ENCODE measurements at places on chromosomes 13 and 19. TPM values are rescaled to one million over a fixed set of nuclear protein-coding genes. Genes with fewer than 3 reads are reported as not detected.

The CRX gene
- not detected for total RNA-seq

- no peaks in the 10 kb centered on the region for H3K4me1 ChIP-seq
- no peak overlapping the region for H3K27ac ChIP-seq
- H3K27me3 ChIP-seq = no peaks in the 10 kb centered on the region
- DNase-seq = no peak
- no peak overlapping the region for H3K4me3 ChIP-seq
- H3K36me3 ChIP-seq = no peaks in the 10 kb centered on the region
Measured at GRCh38 chr13:27375686-27376326, 48.6 kb upstream of the GTF3A start.

The ZNF554 gene
- 5.5 TPM for total RNA-seq

The NUDT15 gene
- 5.8 TPM for total RNA-seq

DNA sequence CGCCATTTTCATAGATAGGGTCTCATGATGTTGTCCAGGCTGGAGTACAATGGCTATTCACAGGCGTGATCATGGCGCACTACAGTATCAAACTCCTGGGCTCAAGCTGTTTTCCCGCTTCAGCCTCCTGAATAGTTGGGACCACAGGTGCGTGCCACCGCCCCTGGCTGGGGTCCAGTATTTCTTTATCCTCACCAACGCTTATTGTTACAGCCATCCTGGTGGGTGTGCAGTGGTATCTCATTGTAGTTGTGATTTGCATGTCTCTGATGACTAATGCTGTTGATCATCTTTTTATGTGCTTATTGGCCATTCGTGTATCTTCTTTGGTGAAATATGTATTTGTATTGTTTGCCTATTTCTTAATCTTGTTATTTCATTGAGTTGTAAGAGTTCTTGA lies 49.0 kb downstream of the SIPA1L3 start:
- H3K27me3 ChIP-seq = no peaks in the 10 kb centered on the region
- no peak for DNase-seq
- no peak overlapping the region for H3K27ac ChIP-seq
- no peaks in the 10 kb centered on the region for H3K4me1 ChIP-seq

GRCh38 chr13:72561791-72562190 lies 165.6 kb downstream of the MZT1 start:
- no peak overlapping the region for H3K27ac ChIP-seq
- no peaks in the 10 kb centered on the region for H3K4me1 ChIP-seq
- H3K36me3 ChIP-seq = no peaks in the 10 kb centered on the region
- H3K4me3 ChIP-seq = no peak overlapping the region
- no peaks in the 10 kb centered on the region for H3K27me3 ChIP-seq

DNA sequence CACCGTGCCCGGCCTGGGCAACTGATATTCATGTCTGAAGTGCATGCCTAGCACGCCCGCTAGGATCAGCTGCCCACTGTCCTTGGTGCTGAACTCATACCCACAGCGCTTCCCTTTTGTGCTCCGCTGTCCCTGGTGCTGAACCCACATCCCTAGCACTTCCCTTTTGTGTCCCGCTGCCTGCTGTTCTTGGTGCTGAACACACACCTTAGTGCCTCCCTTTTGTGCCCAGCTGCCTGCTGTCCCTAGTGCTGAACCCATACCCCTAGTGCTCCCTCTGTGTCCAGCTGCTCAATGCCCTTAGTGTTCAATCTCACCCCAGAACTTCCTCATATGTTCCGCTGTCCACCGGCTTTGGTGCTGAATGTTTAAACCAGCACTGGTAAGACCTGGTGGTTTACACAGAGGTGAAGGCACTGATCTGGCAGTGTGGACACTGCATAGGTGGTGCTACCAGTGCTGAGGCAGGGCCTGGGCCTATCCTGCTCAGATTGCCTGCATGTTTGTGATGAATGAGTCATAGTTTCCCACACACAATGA lies 26.3 kb upstream of the SIGLEC11 start:
- H3K4me3 ChIP-seq = no peak overlapping the region
- H3K4me1 ChIP-seq = no peaks in the 10 kb centered on the region
- peaks cover 46% of the 10 kb centered on the region for H3K36me3 ChIP-seq
- H3K27me3 ChIP-seq = no peaks in the 10 kb centered on the region
- H3K27ac ChIP-seq = no peak overlapping the region

DNA sequence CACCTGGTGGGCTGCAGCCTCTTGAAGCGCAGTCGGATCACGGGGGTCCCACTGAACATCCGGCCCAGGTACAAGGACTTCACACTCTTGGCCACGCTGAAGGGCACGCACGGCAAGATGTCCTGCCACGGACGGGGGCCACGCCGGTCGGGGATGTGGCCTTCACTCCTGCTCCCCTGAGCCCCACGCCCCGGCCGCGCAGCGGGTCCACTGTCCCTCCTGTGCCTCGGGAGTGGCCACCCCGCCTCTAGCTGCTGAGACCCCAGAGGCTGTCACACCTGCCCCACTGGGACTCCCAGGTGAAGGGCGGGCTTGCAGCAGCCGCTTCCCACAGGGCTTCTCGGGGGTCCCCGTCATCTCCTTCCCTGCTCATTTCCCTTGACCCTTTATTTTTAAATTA lies 31.2 kb downstream of the GAS6 start:
- H3K4me1 ChIP-seq = peaks cover 27% of the 10 kb centered on the region
- no peaks in the 10 kb centered on the region for H3K27me3 ChIP-seq
- no peak for DNase-seq

GRCh38 chr19:4866595-4867424 lies 657 bp downstream of the PLIN3 start:
- H3K36me3 ChIP-seq = no peaks in the 10 kb centered on the region
- H3K27me3 ChIP-seq = no peaks in the 10 kb centered on the region
- peak overlapping the region; percentile 90 for H3K27ac ChIP-seq
- H3K4me1 ChIP-seq = peaks cover 19% of the 10 kb centered on the region

DNA sequence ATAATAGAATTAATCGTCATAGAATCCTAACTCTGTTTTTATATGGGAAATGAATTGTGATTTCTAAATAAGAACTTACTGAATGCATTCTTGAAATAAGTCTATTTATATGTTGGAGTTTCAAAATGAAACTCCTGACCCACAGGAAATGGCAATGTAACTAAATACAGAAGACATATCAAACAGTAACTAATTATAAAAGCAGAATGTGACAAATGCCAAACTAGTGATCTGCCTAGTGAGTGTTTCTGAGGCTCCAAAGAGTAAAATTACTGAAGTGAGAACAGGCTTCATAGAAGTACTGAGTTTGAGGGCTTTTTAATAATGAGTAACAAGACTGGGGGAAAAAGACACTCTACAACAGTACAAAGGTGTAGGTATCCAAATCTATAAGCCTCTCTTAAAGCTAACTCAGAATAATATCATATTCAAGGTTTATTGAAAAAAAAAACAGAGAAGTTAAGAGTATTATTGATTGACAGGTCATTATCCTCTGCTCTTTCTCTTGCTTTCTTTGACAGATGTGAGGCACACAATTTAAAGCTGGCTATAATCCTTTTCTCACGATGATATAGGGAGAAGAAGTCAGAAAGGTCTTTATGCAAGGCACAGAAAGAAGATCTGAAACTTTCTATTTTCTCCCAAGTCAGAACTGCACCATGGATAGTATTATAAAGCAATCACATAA lies 17.4 kb upstream of the ATXN8OS start:
- no peak overlapping the region for H3K27ac ChIP-seq
- no peak for DNase-seq
- H3K27me3 ChIP-seq = no peaks in the 10 kb centered on the region
- no peaks in the 10 kb centered on the region for H3K4me1 ChIP-seq
- no peaks in the 10 kb centered on the region for H3K36me3 ChIP-seq
- no peak overlapping the region for H3K4me3 ChIP-seq

The GGACT gene
- 1.3 TPM for total RNA-seq

The ZNF415 gene
- 18.1 TPM for total RNA-seq

DNA sequence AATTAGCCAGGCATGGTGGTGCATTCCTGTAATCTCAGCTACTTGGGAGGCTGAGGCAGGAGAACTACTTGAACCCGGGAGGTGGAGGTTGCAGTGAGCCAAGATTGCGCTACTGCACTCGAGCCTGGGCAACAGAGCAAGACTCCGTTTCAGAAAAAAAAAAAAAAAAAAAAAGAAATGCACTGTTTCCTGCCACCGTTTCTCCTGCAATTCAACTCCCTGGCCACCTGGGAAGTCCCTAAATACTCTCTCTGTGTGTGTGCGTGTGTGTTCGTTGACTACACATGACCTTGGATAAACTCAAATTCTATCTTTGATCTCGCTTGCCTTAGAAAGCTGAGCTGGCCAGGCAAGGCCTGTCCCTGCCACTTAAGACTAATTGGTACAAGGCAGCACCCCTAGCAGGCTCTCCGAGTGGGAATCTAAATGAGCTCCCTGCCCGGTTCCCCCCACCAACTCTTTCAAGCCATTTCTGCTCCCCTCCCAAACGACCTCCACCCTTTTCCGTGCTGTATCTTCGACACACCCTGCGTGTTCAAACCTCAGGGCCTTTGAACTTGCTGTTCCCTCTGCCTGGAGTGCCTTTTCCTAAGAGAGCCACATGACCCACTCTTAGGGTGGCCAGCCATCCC lies 5.2 kb upstream of the BCAT2 start:
- no peak overlapping the region for H3K4me3 ChIP-seq
- peak overlapping the region; percentile 20 for H3K27ac ChIP-seq
- DNase-seq = no peak

DNA sequence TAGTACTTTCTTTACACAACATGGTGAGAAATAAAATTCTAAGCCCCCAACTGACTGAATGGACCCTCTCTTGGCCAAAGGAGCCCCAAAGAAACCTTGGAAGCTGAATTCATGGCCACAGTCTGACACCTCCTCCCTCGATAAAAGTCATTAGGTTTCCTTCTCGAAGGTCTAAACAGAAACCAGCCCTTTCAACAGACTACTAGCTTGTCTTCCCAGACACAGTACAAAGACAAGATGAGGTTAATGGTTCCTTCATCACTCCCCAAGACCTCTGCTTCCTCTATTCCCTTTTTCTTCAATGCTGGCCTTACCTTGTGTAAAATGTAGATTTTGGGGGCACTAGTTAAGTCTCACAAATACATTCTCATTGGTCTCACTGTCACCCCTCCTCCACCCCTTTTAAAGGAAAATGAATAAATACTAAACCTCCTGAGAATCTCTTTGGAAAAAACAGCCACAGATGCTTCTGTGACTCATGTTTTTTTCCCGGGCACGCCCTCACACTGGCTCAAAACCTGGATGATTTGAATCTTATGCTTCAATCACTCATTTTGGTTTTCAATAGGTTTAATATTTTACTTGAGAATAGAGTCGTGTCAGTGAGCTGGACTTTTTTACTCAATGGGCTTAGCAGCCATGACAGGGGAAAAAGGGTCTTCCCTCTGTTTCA lies 65.8 kb upstream of the MED4 start:
- no peak for DNase-seq
- no peak overlapping the region for H3K4me3 ChIP-seq
- H3K27me3 ChIP-seq = no peaks in the 10 kb centered on the region
- H3K27ac ChIP-seq = peak overlapping the region; percentile 47

DNA sequence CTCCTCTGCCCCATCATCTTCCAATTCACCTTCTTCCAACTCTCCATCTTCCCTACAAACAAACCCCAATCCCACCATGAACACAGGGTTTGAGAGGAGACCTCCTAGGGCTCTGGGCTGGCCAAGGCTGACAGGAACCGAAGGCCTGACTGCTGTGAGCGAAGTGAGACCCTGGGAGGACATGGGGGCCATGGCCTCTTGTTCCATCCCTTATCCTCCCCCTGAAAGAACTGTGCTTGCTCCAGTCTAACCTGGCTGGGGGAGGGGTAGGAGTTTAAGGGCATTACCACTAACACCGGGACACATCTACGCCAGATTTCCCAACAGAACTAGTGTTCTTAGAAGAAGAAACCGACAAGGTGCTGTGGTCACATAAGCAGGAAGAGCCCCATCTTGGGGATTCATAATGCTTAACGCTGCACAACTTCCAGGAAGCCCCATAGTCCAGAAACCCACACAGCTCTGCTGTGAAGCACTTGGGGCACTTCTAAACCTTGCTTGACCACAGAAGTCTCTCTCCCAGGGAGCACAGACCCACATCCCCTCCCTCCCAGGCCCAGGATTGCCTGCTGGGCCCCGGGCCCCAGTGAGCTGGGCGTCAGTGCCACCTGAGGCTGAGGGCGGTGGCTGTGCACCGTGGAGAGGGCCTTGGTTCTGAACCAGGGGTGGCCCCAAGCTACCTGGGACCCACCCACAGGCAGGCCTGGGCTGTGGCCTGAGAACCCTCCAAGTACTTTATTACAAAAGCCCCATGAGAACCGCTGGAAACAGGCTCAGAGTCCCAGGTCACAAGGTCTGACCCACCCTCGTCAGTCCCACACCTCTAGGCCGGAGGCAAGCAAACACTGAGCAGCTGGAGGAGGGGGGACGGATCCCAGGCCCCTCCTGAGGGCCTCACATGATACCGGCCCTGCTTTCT lies 18.8 kb downstream of the ZC3H4 start:
- no peak overlapping the region for H3K4me3 ChIP-seq
- DNase-seq = no peak
- no peaks in the 10 kb centered on the region for H3K27me3 ChIP-seq
- peak overlapping the region; percentile 1 for H3K27ac ChIP-seq
- peaks cover 41% of the 10 kb centered on the region for H3K4me1 ChIP-seq

The CEACAM3 gene
- total RNA-seq = not detected

- DNase-seq = no peak
- no peaks in the 10 kb centered on the region for H3K4me1 ChIP-seq
- H3K27me3 ChIP-seq = no peaks in the 10 kb centered on the region
- no peak overlapping the region for H3K4me3 ChIP-seq
- H3K27ac ChIP-seq = no peak overlapping the region
Measured at GRCh38 chr19:35478794-35479677, 11.2 kb downstream of the KRTDAP start.

The LCP1 gene
- 15.0 TPM for total RNA-seq

The PSG2 gene
- total RNA-seq = not detected

DNA sequence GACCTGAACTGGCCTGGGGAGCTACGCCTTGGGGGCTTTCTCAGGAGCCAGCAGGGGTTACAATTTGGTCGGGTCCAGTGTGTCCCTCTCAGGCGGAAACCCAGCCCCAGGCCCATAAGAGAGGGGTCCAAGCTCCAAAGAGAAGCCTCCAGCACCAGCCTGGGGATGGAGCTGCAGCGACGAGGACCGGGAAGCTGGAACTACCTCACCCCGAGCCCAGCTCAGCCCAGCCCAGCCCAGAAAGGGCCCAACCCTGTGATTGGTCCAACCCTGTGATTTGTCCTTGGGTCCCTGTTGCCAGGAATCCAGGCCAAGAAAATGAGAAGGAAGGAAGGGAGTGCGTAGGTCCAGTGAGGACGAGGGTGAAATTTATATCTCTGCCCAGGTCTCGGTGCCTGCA lies 24.1 kb downstream of the CLEC4M start:
- H3K27me3 ChIP-seq = peaks cover 23% of the 10 kb centered on the region
- no peaks in the 10 kb centered on the region for H3K4me1 ChIP-seq
- no peak overlapping the region for H3K27ac ChIP-seq

DNA sequence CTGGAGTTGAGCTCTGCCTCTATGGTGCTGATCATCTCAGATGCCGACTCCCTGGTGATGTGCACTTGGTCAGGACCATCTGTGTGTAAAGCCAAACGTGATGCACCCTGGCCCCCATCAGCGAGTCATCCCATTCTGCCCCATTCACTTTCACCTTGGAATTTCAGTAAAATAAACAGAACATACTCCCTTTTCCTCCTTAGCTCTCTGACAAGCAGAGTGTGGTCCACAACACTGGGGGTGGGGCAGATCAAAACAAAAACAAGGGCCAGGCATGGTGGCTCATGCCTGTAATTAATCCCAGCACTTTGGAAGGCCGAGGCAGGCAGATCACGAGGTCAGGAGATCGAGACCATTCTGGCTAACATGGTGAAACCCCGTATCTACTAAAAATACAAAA lies 12.3 kb downstream of the CEACAM20 start:
- no peak overlapping the region for H3K27ac ChIP-seq
- DNase-seq = no peak
- no peak overlapping the region for H3K4me3 ChIP-seq
- H3K4me1 ChIP-seq = no peaks in the 10 kb centered on the region
- no peaks in the 10 kb centered on the region for H3K36me3 ChIP-seq
